Vagina (tissue), 2 donors: ENCODE measurements at places on chromosomes 3 and 15. TPM values are rescaled to one million over a fixed set of nuclear protein-coding genes. Genes with fewer than 3 reads are reported as not detected.

Gene PIGZ
- total RNA-seq: 9.8 TPM

Gene GPR160
- 1.2 TPM for total RNA-seq

Gene GMPS
- 29.2 TPM for total RNA-seq

Gene MKRN3
- not detected for total RNA-seq

Gene HES1
- total RNA-seq: 191 TPM

Gene GOLGA8R
- total RNA-seq: 3.2 TPM

Gene A4GNT
- not detected for total RNA-seq

Gene CHD2
- 100 TPM for total RNA-seq

Gene ECE2
- total RNA-seq: 1.7 TPM

Gene TEX55
- not detected for total RNA-seq

Gene RETNLB
- total RNA-seq: not detected

Gene LMAN1L
- total RNA-seq: not detected

Gene COL6A5
- not detected for total RNA-seq

Gene EXOSC7
- 56.2 TPM for total RNA-seq

Gene ADAMTS17
- total RNA-seq: 16.0 TPM

Gene GRK7
- 0.98 TPM for total RNA-seq

Gene SLC51B
- not detected for total RNA-seq

Gene SAMD7
- total RNA-seq: not detected

Gene NANOGP8
- not detected for total RNA-seq

Gene INKA1
- total RNA-seq: 12.5 TPM

Gene UQCRC1
- total RNA-seq: 190 TPM

Gene PPP1R14D
- total RNA-seq: not detected
